IPS DF 6.9 (cell line): ENCODE measurements at places on chromosomes 16 and 17.

- DNase-seq = no peak
These were observed 8.2 kb upstream of the HS3ST3A1 start for GRCh38 chr17:13609941-13610340.

- no peak for DNase-seq
These were observed 1.1 kb downstream of the MT2A start for GRCh38 chr16:56609463-56609921.

DNA sequence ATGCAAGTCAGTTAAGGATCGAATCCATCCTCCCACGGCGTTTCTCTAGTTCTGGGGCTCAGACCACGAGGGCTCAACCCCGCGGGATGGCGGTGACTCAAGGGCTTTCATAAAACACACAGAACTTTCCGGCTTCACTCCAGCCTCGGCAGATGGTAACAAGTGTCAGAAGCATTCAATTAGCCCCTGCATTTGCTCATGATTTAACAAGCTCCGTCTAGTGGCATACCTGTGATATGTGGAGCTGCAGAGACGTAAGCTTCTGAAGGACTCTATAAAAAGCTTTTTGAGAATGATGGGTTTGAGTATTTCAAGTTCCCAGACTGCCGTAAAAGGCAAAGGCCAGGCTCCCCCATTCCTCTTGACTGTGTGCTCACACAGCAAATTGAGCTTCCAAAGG lies 91.3 kb upstream of the SEC14L1 start:
- DNase-seq = no peak

DNA sequence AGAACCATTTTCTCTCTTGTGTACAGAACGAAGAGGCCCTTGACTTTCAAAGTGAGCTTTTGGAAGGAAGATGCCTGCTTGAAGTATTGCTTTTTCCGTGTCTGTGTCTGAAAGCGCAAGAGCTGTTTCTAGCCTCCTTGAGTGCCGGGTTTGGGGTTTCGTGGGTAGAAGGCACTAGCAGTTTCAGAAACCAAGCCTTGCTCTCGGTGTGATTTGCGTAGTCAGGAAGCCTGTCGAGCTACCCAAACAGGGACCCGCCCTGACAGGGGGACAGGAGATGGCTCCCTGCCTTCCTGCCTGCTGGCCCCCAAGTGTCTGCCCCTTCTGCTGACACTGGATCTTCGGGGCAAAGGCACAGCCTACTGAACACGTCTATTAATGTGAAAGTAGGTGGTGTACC lies 322.0 kb downstream of the MAF start:
- DNase-seq = no peak

DNA sequence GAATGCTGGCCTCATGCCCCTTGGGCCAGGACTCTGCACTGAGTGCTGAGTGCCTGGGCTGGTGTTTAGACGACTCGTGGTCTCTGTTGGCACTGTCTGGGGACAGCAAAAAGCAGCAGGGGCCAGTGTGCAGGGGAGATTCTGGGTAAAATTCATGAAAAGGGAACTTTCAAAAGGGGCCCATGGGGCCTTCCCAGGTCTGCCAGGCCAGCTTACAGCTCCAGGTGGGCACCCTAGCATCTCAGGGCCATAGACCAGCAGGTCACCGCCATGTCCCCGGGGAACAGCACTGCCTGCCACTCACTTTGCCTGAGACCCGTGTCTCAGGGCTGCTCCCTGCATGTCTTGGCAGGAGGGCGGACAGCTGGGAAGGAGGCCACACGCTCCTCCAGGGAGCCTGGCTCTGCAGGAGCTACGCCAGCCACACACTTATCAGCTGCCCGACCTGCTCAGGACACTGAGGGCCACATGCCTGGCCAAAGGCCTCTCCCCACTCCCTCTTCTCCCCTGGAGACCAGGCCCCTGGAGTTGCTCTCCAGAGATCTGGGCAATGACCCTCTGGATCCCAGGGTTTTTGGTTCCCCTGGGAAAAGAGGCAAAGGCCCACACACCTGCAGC lies 8.8 kb upstream of the FASN start:
- no peak for DNase-seq

DNA sequence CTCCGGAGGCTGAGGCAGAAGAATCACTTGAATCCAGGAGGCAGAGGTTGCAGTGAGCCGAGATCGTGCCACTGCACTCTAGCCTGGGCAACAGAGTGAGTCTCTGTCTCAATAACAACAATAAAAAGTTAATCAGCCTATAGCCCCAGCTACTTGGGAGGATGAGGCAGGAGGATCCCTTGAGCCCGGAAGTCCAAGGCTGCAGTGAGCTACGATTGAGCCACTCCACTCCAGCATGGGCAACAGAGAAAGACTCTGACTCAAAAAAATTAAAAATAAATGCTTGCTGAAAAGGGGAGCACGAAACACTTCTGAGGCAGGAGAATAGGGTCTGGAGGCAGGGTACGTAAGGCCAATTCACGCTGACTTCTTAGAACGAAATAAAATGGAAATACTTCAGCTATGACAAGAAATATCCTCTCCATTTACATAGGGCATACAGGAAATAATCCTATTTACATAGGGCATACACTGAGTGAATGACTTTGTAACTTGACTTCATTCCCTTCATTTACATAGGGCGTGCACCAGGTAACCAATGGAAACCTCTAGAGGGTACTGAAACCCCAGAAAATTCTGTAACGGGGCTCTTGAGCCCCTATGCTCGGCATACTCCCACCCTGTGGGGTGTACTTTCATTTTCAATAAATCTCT lies 3.2 kb upstream of the PRPSAP1 start:
- DNase-seq = no peak

GRCh38 chr16:4261557-4262172 lies 11.2 kb downstream of the TFAP4 start:
- no peak for DNase-seq

DNA sequence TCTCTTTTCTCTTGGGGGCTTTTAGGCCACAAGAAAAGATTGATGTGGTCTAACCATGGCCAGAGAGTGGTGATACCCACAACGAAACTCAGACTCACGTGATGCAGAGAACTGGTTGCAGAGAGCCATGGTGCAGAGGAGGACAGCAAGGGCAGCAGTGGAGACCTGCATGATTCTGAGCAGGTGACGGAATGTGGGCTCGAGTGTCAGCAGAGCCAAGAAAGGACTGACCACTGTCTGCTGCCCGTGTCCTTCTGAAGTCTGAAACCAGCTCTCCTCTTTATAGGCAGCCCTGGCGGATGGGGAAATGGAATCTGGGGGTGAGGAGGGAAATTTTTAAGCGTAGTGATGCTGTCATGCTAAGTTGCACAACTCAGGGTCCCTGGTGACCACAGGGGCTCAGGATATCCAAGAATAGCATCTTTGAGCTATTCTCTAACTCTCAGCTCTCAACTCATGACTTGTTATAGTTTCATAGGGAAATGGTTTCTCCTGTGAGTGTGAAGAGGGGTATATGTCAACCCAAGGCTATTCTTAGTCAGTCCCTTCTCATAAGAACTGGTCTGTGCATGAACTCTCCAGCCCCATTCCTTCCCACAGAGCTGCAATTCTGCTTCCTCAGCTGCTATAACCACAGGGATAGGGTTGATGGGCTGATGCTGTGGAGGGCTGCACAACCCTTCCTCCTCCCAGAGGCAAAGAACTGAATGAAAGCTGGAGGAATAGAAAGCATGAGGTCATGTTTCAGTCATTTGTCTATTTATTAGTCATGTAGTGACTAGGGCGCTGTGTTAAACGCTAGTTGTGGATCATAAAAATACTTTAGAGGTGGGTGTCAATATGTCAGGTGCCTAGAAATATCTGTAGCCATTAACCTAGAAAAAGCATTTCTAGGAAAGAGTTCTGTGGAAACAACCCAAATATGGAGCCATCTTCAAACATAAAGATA lies at the start of gene CCL3:
Gene CCL3, minus strand, starts transcription at position 256 of the 949 bp plus-strand sequence. Its CDS starts 85 bp downstream, at position 171.
- no peak for DNase-seq
